Endothelial cell of umbilical vein (primary cell): ENCODE measurements at places on chromosomes 12 and 14. TPM values are rescaled to one million over a fixed set of nuclear protein-coding genes. Genes with fewer than 3 reads are reported as not detected.

DNA sequence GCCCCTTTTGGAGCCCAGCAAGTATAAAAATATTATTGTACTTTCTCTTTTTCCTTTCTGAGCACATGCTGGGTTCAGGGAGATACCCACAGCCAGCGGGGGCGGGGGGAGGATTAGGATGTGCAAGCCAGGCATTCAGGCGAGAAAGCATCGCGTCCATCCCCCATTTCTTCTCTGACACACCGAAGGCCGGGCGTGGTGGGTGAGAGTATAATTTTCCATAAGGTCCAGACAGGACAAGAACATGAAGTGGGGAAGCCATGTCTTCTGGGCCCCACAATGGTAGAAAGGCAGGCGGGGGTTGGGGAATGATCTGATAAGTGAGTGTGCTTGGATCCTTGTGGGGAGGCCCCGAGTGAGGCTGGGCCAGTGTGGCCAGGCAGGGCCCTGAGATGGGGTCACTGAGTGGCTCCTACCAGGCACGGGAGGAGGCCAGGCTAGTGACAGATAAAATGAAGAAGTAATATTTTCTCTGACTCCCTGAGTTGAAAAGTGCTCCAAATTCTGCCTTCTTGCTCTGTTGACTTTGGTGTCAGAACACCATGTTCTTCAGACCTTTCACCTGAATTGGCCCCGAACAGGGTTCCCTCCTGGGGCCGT is 10.7 kb upstream of the LRTM2 start:
- no peak for DNase-seq

GRCh38 chr12:115574826-115575225 is 702.7 kb downstream of the MED13L start:
- no peak for DNase-seq

DNA sequence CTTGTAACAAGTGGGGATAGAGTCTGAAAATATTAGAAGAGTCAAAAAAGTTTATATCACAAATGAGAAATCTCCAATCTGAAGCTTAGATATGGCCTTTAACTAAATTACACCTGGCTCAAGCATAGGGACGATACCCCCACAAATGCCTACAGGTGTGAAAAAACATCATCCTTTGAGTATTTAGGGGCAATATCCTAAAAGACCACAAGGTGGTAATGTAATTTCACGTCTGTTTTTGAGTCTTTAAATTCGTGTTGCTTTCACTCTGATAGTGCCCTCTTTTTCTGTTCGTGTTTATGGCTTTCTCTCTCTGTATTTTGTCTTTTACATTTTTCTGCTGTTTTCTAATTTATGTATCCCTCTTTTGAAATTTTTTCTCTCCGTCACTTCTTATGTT is 84.3 kb downstream of the ETNK1 start:
- peak; percentile 12 for DNase-seq

GRCh38 chr12:11209113-11209512 is 22.4 kb upstream of the TAS2R42 start:
- DNase-seq, result no peak

- no peak for DNase-seq
These were observed 581.9 kb downstream of the ALG10 start for GRCh38 chr12:34604227-34604626.

DNA sequence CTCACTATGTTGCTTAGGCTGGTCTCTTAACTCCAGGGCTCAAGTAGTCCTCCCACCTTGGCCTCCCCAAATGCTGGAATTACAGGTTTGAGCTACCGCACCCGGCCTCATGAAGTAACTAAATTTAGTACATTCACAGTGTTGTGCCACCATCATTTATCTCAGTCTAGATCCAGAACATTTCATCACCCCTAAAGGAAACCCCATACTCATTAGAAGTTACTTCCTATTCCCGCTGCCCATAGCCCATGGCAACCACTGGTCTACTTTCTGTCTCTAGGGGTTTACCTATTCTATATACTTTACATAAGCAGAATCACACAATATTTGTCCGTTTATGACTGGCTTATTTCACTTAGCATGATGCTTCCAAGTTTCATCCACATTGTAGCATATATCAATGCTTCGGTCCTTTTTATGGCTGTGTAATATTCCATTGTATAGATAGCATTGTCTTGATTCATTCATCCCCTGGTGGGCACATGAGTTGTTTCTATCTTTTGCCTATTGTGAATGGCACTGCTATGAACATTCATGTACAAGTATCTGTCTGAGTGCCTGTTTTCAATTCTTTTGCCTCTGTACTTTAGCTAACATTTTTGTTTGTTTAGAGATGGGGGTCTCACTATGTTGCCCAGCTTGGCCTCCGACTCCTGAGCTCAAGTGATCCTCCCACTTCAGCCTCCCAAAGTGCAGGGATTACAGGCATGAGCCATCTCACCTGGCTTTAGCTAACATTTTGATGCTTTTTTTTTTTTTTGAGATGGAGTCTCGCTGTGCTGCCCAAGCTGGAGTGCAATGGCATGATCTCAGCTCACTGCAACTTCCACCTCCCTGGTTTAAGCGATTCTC is 10.2 kb upstream of the SH2B3 start:
- DNase-seq, result no peak

GRCh38 chr12:4483885-4484823 is 38.5 kb upstream of the FGF6 start:
- DNase-seq, result no peak

The SELPLG gene
- polyA plus RNA-seq, result 1.0 and 1.8 TPM in 2 replicates

The RNF34 gene
- 31.9 and 37.6 TPM in 2 replicates for polyA plus RNA-seq
